ENCODE measurements at places on chromosomes 5 and 9.

DNA sequence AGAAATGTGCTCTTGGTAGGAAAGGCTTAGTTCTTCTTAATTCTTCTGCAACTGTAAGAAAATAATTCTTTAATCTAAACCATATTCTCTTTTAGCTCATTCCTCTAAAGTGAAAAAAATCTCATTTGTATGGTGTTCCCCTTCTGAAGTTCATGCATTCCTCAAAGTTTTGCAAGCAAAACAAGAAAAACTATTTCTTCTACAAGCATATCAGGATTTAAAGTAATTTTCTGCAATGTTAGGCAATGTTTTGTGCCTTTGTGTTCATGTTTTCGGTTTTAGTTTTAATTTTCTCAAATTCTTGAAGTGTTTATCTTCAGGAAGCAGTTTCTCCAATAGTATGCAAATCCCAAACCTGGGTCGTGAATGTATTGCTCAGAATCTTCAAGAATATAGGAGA lies 12.7 kb upstream of the GPR21 start:
- DNase-seq = no peak

- no peak for DNase-seq
These were observed 71.7 kb downstream of the NFIB start for GRCh38 chr9:14242150-14242805.

DNA sequence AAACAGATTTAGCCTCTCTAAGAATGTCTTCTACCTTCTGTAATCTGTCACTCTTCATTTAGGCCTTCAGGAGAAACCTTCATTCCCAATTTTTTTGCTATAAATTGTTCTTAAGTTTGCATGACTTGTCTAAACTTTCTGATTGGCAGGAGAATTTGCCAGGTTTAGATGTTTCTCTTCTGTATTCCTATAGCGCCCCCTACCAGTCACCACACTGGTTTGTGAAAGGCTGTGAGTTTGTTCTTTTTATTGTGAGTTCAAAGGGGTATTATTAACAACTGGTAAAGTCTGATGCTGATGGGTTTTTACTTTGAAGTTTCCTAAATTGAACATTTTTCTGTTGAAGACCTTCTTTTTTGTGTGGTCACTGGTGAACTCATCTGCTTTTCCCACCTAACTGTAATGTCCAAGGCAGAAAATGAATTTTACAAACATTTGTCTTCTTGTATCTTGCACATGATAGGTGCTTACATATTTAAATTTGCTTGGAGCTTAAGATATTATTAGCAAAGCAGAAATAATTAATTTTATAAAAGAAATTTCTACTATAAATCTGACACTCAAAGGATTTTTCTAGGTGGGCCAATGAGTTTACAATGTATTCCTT lies 18.4 kb upstream of the F2RL2 start:
- DNase-seq = no peak

DNA sequence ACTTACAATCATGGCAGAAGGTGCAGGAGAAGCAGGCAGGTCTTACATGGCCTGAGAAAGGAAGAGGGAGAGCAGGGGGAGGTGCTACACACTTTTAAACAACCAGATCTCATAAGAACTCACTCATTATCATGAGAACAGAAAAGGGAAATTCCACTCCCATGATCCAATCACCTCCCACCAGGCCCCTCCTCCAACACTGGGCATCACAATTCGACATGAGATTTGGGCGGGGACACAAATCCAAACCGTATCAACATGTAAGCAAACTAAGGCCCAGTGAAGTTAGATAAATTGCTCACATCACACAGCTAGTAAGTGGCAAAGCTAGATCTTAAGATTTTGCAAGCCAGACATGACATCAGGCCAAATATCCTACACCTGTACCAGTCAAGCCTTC lies 48.3 kb upstream of the RIC1 start:
- no peak for DNase-seq

- no peak for DNase-seq
These were observed 170.5 kb downstream of the TLE4 start for GRCh38 chr9:79742110-79742721.

- no peak for DNase-seq
These were observed 57.0 kb upstream of the LIFR start for GRCh38 chr5:38613490-38613889.

DNA sequence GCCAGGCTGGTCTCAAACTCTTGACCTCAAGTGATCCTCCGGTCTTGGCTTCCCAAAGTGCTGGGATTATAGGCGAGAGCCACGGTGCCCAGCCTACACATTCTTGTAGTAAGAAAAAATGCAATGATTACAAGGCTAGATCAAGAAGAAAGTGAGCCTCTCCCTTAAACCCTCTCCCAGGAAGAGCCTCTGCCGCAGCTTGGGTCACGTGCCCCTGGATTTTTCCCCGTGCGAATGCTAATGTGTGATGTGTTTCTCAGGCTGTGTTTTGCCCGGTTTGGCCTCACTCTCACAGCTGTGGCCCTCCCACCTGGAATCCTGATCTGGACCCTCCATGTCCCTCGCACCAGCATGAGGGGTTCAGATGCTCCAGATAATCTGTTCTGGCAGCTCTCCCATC lies 6.9 kb downstream of the PLPP7 start:
- no peak for DNase-seq

GRCh38 chr5:171275841-171276544 lies 33.1 kb upstream of the TLX3 start:
- DNase-seq = no peak

DNA sequence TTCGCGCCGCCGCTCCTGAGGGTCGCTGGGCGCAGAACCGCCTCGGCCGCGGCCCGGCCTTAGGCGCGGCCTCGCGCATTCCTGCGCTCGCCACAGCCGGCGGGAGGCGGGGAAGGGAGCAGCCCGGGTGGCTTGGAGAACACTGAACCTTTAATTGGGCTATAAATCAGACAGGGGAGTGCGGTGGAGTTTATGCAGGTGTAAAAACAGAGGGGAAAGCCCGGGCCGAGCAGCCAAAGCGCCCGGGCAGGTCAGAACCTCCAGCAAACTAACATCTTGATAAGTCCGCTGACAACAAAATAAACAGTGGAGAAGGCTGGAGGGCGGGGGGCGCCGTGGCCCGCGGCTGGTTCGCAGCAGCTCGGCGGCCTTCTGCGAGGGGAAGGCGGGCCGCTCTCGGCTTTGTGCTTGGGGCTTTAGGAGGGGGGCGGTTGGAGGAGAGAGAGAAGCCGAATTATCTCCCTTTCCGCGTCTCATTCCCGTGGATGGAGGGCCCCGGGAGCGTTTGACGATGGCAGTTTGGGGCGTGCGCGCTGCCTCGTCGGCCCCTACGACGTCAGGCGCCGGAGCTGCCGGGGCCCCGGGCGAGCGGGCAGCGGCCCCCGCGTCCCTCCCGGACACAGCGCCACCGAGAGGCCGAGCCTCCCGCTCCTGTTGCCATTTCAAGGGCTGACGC lies 11.3 kb downstream of the FOXD1 start:
- no peak for DNase-seq

DNA sequence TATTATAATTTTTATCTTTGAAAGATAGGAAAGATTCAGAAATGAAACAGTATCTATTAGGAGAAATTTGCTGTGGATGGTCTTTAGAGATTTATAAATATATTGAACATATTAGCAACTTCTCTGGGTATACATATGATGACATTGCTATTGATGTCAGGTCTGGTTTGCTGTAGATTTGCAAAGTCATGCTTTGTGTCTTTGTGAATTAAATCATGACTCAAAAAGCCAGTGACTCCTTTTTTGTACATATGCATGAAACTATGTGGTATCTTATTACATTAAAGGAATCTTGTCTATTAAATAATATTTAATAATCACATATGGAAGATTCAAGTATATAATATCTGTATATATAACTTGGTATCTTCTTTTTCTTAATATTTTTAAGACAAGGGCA lies 141.9 kb downstream of the ST8SIA4 start:
- DNase-seq = no peak

GRCh38 chr9:124593200-124593599 lies 86.0 kb upstream of the NR5A1 start:
- DNase-seq = no peak

DNA sequence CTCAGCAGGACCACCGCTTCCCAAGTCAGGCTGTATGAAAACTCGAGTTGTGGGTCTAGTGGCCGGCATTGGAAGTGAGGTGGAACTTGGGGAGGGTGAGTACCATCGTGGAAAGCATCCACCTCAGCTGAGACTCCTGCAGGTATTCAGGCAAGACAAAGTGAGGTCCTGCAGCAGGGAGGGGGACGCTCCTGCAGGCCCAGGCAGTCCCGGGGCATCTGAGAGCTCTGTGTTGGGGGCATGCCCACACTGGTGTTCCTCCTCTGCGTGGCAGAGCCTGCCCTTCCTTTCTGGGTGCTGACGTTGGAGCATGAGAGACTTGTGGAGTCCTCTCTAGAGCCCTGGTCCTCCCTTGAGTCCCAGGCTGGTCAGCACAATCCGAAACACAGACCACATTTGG lies 187.7 kb downstream of the CACNA1B start:
- no peak for DNase-seq

DNA sequence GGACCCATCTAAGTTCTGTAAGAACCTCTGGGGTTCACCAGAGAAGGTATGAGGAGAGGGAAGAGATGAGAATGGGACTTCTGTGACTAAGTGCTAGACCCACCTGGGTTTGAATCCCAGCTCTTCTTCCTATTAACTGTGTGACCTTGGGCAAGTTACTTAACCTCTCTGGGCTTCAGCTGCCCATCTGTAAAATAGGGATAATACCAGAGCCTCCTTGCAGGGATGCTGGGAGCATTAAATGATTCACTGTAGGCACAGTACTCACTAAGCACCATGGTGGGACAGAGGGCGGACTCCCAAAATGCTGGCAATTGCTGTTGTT lies 53.6 kb downstream of the WHRN start:
- no peak for DNase-seq

DNA sequence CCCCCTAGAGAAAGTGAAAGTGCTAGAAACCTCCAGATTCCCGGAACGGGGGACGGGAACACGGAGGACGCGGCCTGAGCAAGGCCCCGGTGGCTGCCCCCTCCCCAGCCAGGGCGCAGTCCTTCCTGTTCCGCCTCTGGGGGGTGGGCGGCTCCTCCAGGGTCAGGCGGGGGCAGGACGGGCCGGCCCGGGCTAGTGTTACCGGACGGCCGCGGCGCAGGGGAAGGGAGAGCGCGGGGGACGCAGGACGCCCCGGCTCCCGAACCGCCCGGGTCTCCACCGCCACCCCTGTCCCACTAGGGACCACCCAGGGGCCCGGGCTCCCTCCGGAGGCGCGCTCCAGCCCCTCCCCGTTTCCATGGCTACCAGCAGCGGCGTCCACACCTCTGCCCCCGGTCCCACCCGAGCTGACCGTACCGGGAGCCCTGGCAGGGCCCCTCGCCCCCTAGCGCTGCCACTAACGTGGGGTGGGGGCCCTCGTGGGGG lies 579 bp downstream of the SLC12A7 start:
- DNase-seq = no peak

GRCh38 chr9:99911600-99911999 lies 5.1 kb downstream of the STX17 start:
- DNase-seq = no peak

- no peak for DNase-seq
These were observed 44.1 kb downstream of the ZCCHC9 start for GRCh38 chr5:81345411-81346003.

DNA sequence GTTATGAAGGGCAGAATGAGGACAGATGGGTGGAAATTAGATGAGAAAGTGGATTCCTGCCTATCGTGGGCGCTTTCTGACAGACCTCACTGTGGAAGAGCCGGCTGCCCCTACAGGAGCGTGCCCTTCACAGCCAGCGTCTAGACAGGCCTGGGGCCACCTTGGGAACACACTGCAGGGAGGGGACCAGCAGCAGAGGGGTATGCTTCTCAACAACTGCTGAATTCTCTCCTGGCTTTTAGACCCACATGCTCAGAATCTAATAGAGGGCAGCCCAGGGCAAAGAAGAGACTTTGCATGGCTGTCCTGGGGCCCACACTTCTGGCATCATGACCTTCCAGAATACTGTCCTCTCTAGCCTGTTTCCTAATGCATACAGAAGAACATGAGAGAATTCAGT lies 2.1 kb upstream of the SEMA4D start:
- DNase-seq = no peak

- DNase-seq = no peak
These were observed 57.8 kb upstream of the HSPA9 start for GRCh38 chr5:138632900-138633489.

DNA sequence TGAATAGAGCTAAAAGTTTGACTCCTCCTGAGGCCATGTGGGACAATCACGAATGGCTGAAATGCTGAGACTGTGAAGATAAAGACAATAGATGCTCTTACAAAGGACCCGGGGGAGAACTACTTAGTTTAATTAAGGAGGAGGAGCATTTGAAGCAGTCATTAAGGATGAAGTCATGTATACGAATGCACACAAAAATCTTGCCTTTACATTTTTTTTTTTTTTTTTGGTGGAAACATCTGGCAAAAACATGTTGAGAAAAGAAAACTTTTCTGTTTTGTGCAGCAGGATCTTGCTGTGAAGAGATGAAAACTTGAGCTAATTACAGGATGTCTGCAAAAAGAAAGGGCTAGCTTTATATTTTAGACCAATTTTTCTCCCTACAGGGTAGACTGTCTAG lies 42.3 kb upstream of the NR3C1 start:
- DNase-seq = no peak

GRCh38 chr5:176741561-176742211 lies 68.7 kb upstream of the UNC5A start:
- DNase-seq = no peak

DNA sequence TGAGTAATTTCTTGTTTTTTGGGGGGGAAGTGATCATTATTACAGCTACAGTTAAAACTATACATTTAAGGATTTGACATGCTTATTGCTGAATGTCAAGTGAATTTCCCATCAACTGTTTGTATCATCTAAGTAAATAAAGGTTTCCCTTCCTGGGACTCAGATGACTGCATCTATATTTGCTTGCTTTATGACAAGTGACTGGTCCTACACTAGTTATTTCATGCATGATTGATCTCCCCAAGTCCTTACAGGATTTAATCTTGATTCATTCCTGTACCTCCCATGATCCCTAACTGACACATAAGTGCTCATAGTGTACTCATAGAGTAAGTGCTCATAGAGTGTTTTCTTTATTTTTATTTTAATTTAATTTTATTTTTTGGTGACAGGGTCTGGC lies 2.8 kb downstream of the TXNDC8 start:
- DNase-seq = no peak

Data from GOT3 (cell line).